ENCODE measurements at places on chromosomes 7 and 10.
A peak's percentile ranks its signal among the peaks of the same experiment; 100 is the strongest.

- DNase-seq, result no peak
Observed at GRCh38 chr7:18798088-18798906, 302.7 kb downstream of the HDAC9 start.

- DNase-seq, result peak; percentile 28
Observed at GRCh38 chr10:80530251-80530650, 7.5 kb upstream of the SH2D4B start.

DNA sequence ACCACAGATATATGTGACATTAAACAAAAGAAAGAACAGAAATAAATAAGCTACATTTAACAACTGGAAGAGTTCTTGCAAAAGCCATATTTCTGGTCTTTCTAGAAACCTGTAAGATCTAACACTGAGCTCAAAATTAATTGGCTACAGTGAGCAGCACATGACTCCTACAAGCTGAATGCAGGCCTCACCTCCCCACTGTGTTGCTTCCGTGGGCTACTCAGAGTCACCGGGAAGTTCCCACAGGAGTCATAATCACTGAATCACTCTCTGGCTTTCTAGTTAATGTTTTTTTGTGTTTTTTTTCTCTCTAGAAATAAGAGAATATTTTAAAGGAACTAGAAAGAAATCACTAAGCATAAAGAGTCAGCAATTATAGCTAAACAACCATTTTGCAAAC is 10.2 kb upstream of the MRPS24 start:
- peak; percentile 58 for DNase-seq

GRCh38 chr10:122639801-122640200 is 59.8 kb downstream of the C10orf120 start:
- no peak for DNase-seq
